RPMI7951 (cell line): ENCODE measurements at places on chromosomes 13 and 19. TPM values are rescaled to one million over a fixed set of nuclear protein-coding genes. Genes with fewer than 3 reads are reported as not detected.

Gene ZNF136
- total RNA-seq: 6.6 and 9.0 TPM in 2 replicates

GRCh38 chr13:103517066-103517767 is 451.0 kb upstream of the SLC10A2 start:
- DNase-seq: no peak

- DNase-seq: peak; percentile 26
These were observed 279.5 kb upstream of the PCDH20 start for GRCh38 chr13:61695147-61695546.

GRCh38 chr13:33125821-33126570 is 109.8 kb downstream of the KL start:
- DNase-seq: peak; percentile 95

Gene DDA1
- 20.2 and 25.9 TPM in 2 replicates for total RNA-seq

Gene ZNF493
- 5.1 and 6.6 TPM in 2 replicates for total RNA-seq

Gene FAM124A
- total RNA-seq: 0.10 and 0.24 TPM in 2 replicates

Gene ADPRHL1
- total RNA-seq: 0.29 TPM in 1 of 2 replicates, not detected in the other

DNA sequence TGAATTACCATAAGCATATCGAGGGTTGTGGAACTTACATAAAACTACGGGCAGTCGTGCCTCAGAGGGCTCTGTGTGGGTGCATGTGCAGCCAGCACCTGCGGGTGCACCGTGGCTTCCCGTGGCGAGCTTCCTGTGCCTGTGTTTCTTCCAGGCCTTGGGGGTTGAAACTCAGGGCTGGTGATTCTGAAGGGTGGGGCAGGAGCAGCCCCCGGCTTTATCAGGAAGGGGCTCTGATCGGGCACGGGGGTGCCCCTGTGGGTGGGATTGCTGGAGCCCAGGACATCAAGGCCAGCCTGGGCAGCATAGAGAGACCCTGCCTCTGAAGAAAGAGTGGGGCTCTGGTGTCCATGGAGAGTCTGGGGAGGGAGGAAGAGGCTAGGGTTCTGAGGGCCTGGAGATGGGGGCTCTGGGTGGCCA is 11.1 kb downstream of the ATP4B start:
- DNase-seq: no peak

DNA sequence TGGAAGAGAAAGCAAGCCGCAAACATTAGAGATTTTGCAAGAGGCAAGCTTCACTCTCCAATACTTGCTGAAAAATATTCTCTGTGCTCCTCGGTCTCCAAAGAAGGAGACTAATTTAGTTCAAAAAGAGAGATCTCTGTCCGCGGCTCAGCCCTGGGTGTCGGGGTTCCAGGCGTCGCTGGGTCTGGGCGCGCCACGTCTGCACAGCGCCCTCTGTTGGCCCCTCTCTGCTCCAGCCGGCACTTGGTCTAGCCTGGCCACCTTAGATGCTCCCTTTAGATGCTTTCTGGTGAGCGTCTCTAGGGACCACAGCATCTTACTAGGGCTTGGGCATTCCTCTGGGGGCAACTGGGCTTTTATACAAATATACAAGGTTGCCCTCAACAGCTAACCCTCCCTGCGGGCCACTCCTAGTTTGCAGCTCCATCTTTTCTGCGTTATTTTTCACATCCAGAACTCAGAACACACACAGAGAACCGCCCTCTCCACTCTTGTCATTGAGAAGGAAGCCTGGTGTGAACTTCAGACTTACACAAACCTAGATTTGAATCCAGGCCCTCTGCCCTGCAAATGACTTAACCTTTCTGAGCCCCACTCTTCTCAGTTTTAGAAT is 78.3 kb downstream of the CYSLTR2 start:
- DNase-seq: no peak

DNA sequence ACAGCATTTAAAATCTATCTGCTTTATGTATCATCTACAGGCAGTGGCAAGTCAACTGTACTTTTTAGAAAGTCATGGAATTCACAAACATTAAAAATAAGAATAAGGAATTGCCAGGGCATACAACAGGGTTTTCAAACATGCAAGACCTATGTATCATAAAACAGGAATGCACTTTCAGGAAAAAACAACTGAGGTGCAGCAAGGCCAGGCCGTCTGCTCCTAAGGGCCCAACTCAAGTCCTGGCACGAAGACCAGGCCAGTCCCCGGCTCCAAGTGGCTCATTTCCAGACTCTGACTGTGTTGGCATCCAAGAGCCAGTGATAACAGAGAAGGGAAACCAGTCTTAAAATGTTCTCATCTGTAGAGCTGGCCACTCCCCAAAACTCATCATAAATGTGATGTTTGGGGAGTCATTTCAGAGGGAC is 7.1 kb downstream of the RFX2 start:
- DNase-seq: peak; percentile 71

DNA sequence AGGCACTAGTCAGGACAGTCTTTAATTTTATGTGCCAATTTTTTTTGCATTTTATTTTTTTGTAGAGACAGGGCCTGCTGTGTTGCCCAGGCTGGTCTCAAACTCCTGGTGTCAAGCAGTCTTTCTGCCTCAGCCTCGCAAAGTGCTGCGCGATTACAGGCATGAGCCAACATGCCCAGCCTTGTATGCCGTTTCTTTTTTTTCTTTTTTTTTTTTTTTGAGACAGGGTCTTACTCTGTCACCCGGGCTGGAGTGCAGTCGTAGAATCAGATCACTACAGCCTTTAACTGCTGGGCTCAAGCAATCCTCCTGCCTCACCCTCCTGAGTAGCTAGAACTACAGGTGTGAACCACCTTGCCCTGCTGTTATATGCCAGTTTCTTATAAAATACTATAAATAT is 26.4 kb downstream of the BORA start:
- no peak for DNase-seq

DNA sequence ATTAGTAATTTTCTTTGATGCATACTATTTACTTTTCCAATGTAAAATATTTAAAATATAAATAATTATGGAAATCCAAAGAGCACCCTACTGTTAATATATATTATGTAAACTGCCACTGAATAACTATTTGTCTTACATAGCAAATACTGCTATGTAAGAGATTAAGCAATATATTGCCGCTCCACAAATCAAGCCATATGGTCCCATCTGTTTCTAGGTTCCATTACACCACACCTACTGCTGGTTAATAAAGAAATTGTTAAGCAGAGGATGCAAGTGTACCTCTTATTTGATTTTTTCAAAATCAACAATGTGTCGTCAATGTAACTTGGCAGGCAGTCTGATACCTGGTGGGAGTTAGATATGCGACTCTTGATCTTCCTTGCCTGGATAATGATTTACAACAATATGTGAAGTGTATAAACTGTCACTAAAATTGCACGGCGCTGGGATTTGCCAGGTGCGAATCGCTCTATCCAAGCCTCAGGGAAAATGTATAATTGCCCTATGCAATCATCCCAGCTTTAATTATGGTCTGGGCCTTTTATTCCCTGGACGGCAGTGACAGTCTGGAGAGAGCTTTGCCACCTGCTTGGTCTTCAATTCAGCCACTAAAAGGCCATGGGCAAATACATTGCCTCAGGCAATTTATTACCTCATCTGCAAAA is 16.0 kb downstream of the SMAD9 start:
- DNase-seq: no peak

- no peak for DNase-seq
These were observed 163.7 kb downstream of the KLF12 start for GRCh38 chr13:73970421-73971055.
